Bone marrow (tissue), 2 donors: ENCODE measurements at places on chromosomes 12 and 14.

DNA sequence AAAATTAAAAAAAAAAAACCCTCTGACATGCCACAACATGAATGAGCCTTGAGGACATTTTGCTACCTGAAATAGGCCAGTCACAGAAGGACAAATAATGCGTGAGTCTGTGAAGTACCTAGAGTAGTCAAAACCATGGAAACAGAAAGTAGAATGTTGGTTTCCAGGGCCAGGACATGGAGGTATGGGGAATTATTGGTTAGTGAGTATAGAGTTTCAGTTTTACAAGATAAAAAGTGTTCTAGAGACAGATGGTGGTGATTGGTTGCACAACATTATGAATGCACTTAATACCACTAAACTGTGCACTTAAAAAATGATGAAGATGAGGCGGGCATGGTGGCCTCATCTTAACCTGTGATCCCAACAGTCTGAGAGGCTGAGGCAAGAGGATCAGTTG is 47.6 kb upstream of the ZFP36L1 start:
- no peak for DNase-seq

DNA sequence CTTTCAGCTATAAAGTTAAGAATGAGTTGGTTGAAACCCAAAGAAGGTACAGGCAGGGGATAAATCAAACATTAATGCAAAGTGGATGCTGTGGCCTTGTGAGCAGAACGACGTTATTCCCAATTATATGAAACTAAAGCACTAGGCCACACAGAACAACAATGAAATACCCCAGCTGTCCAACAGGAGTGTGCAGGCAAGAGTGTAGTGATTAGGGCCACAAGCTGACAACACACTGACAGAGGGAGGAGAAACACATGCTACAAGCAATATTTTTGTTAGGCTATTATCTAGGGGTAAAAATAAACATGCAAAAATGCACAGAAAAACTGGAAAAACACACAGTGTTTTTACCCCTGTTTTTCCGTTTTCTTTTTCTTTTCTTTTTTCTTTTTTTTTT is 15.0 kb downstream of the MAP3K9 start:
- DNase-seq, result no peak

DNA sequence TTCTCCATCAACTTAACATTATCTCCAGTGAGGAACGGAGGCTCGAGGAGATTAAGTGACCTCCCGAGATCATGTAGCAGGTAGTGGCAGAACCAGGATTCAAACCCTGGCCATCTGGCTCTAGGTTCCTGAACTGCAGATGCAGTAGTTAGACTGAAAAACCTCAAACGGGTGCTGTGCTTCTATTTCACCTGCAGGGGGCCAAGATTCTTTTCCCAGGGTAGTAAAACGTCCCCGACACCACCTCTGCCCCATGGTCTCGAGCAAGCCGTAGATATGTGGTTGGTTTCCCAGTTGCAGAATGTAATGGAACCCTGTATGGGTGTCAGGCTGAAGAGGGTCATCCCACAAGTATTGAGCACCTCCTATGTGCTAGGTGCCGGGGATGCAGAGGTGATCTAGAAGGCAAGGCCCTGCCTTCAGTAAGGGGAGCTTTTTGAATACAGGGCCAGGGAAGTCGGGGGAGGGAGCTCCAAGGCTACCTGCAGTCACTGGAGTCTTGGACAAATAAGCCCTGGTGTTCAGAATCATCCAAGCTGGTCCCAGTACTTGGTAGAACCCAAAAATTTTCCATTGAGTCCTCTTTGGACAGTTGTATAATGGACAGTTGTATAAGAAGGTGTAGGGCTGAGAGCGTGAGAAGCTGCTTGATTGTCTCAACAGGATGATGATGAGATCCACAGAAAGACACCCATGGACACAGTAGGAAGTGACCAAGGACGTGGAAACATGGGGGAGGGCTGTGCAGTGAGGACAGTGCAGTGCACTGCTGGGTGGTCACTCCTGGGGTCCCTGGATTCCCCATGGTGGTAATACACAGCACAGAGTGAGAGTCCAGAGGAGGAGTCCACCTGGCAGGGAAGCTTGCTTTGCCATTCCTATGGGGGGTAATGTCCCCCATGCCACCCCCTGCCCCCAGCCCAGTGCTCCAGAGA is 197.2 kb downstream of the CHST11 start:
- no peak for DNase-seq

- peak; percentile 61 for DNase-seq
Measured at GRCh38 chr12:11891346-11891745, 179.4 kb upstream of the BCL2L14 start.

DNA sequence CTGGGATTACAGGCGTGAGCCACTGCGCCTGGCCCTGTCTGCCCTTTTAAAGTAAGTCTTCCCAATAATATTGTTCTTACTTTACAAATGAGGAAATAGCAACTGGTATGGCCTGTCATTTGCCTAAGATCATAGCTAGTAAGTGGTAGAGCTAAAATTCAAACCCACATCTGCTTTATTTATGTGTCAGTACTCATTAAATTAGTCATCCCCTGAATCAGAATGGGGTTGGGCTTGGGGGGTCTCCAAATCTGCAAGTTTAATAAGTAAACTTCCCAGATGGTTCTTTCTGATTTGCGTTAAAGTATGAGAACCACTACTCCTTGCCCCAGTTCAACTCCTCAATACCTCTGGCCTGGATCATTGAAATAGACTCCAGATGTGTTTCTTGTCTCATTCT is 96.2 kb downstream of the FAR2 start:
- no peak for DNase-seq

DNA sequence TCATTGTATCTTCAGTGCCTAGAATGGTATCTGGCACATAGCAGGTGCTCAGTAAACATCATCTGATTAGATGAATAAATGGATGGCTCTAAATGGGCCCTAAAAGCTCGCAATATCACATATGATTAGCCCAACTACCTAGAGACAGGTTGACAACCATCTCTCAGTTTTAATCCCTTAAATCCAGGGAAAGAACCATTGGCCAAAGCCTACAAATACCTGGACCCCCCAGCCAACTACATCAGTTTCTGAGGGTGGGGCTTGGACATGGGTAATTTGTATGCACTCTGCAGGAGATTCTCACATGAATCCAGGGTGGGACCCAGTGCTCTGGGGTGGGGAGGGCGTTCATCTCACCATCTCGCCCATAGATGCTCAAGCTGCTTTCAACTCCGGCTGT is 4.8 kb upstream of the DTX1 start:
- no peak for DNase-seq

- DNase-seq, result no peak
Measured at GRCh38 chr12:56163533-56164344, 5.6 kb downstream of the MYL6 start.

GRCh38 chr12:3553221-3553620 is 62.2 kb downstream of the PRMT8 start:
- no peak for DNase-seq

GRCh38 chr14:56570295-56570694 is 9.3 kb upstream of the TMEM260 start:
- DNase-seq, result no peak

DNA sequence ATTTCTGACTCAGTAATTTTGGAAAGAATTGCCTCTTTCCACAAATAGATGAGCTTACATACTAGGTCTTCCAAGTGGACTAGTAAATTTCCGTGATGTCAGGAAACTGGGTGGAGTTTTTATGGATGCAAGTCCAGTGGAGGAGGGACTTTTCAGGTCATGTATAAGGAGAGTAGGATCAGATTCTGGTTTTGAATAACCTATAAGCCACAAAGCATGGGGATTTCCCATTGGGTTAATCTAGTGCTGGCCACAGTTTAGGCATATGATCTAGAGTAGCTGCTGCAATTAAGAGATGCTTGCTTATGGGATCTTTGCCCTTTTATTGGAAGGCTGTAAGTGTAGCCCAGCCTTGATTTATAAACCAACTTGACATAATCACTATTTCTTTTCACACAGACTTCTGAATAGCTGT is 33.8 kb downstream of the STK38L start:
- DNase-seq, result no peak

DNA sequence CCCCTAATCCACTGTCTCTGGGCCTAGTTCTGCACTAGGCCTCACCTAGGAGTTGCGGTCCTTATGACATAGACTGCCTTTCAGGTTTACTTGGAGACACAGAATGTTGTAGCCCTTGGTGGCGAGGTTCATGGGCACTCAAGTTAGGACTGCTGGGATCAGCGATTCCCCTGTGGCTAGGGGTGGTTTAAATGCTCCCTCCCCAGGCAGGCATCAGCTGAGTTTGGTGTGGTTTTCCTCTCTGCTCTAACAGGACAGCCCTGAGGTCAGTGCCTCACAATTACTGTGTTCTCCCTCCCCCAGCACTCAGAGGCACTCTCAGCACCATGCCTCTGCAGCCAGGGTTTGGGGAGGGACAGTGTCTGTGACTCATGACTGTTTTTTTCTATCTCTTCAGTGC is 22.2 kb upstream of the RDH16 start:
- no peak for DNase-seq

DNA sequence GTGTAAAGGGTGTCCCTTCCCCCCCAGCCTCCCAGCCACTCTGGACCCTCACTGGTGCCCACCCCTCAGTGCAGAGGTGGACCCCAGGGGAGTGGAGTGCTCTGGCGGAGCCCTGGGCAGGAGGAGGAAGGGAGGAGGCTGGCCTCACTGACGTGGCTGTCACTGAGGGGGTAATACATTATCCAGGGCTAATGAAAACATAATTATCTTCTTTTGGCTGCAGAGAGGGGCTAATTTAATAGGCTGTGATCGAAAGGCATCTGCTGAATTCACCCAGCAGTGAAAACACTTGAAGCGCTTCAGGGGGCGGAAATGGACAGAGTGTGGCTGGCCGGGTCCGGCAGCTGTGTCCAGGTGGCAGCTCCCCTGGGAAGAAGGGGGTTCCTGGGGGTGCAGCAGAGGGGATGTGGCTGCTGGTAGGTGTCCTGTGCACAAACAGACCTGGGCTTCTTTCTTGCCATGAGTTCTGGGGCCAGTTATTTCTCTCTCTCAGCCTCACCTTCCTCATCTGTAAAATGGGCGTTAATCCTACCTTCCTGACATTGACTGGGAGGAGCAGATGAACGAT is 3.7 kb upstream of the NOS1 start:
- no peak for DNase-seq

DNA sequence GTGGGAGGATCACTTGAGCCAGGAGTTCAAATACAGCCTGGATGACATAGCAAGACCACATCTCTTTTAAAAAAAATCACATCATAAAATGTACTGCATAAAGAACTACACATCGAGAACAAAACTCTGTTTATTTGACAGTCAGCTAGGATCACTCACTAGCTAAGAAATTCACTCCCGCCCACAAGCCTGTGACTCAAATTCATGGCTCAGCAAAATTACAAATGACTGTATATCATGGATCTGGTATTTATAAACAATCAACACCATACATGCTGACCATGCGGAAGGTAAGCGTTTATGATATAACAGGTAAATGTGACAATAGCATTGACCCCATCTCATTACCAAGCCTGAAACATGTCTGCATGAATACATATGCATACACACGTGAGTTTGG is 206.5 kb downstream of the EFCAB11 start:
- no peak for DNase-seq

DNA sequence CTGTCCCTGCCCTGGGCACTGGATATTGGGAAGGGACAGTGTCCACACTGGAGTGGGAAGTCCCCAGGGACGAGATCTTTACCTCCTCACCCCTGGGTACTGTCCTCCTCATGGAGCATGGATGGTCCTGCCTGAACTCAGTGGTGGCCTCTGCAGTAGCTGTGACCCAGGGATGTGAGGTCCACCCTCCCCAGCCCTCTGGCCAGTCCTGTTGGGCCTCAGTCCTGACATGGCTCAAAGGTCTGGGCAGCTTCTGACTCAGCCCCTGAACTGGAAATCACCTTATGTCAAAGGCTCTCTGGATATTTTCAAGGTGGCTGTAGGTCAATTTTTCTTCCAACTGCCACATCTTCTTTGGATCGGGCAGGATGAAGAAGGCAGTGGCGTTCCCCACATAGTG is 24.4 kb downstream of the SERPINA1 start:
- no peak for DNase-seq

- no peak for DNase-seq
Measured at GRCh38 chr14:37472906-37473305, 122.1 kb downstream of the FOXA1 start.
